Stimulated activated CD4-positive, alpha-beta T cell treated with anti-CD3 and anti-CD28 coated beads, TNF-alpha, amount 100 ng/mL, for 1 hour (primary cell): ENCODE measurements at places on chromosomes 4 and X.
A peak's percentile ranks its signal among the peaks of the same experiment; 100 is the strongest.

DNA sequence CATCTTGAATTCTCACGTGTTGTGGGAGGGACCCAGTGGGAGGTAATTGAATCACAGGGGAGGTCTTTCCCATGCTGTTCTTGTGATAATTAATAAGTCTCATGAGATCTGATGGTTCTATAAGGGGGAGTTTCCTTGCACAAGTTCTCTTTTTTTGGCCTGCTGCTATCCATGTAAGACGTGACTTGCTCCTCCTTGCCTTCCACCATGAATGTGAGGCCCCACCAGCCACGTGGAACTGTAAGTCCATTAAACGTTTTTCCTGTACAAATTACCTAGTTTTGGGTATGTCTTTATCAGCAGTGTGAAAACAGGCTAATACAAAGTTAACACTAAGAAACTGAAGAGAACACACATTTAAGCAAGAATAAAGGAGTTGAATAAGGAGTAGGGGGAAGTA is 16.0 kb downstream of the TBCK start:
- DNase-seq = no peak

- DNase-seq = peak; percentile 73
These were observed 5.0 kb downstream of the SPON2 start for GRCh38 chr4:1167244-1167949.

- no peak for DNase-seq
These were observed 21.7 kb upstream of the CLNK start for GRCh38 chr4:10706236-10706635.

GRCh38 chr4:80610845-80611677 is 275.5 kb downstream of the CFAP299 start:
- no peak for DNase-seq

GRCh38 chrX:134246282-134246681 is 9.3 kb downstream of the CCDC160 start:
- DNase-seq = no peak

GRCh38 chrX:12910423-12911121 is 4.2 kb downstream of the TLR8 start:
- DNase-seq = no peak

- no peak for DNase-seq
These were observed 23.4 kb upstream of the SLC10A7 start for GRCh38 chr4:146545102-146545501.

- DNase-seq = no peak
These were observed 5.0 kb downstream of the GAR1 start for GRCh38 chr4:109820563-109820962.

GRCh38 chrX:71098951-71099506 is 3.4 kb downstream of the FOXO4 start:
- no peak for DNase-seq

DNA sequence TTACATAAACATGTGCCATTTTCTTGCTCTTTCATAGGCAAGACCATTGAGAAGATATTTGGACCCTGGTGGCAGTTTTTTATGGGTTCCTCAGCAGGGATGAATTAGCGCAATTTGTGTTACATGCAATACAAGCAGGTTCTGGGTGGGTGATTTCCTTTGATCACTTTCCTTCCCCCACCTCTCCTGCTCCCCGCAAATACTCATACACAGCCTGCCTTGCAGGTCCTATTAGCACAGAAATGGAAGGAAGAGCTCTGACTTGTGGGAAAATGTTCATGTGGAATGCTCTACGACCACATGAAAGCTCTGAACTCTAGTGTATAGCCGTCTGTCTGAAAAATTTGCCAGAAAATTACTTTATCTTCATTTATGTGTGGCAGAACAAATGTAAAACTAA is 361.0 kb upstream of the FAT1 start:
- DNase-seq = no peak

DNA sequence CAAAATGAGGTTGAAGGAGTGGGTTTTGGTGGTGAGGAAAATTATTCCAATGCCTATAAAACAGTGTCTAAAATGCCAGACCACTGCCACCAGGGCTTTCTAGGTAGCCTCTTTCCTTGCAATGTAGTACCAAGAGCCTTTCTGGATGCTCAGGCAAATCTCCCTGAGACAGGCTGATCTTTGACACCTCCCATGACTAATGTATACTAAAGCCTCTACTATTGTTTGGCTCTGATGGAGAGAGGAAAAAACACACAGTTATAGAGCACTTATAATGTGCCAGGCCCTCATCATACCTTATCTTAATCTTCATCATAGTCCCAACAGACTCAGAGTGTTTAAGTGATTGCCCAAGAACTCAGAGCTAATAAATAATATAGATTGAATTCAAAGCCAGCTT is 5.8 kb downstream of the MTMR8 start:
- no peak for DNase-seq

- DNase-seq = no peak
These were observed 219.4 kb downstream of the NKX6-1 start for GRCh38 chr4:84279678-84280077.

DNA sequence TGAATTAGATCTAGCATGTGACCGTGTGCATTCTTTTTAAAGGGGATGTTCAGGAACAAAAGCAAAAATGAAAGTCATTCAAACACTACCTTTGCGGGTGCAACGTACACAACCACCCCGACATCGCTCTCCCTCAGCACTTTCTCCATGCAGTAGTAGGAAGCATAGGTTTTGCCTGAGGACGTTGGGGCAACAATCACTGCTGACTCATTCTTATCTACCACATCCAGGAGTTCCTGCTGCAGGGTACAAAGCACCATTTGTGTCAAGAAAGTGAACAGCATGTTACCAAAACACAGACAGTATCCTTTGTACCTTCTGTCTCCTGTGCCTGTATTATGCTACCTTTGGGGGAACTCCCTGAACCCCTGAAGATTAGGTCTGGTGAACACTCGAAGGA is 58.6 kb downstream of the DDX60L start:
- no peak for DNase-seq

GRCh38 chrX:134718105-134718965 is 60.1 kb upstream of the PLAC1 start:
- DNase-seq = no peak

DNA sequence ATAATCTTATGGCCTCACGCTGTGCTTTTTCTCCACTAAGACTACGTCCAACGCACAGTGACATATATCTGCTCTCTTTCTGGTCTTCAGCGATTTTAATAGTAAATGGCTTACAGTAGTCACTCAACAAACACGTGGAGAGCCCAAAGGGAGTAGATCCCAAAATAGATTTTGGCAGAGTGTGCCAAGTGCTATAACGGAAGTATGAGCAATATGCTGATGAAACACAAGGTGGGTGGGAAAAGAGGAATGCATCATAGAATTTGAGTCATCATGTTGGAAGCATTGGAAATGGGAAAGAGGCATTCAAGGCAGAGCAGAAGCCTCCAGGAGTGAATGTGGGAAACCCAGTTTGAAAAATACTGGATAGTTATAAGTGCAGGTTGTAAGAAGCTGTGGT is 129.1 kb upstream of the LDB2 start:
- no peak for DNase-seq
